ENCODE measurements at places on chromosomes 6 and 20.

DNA sequence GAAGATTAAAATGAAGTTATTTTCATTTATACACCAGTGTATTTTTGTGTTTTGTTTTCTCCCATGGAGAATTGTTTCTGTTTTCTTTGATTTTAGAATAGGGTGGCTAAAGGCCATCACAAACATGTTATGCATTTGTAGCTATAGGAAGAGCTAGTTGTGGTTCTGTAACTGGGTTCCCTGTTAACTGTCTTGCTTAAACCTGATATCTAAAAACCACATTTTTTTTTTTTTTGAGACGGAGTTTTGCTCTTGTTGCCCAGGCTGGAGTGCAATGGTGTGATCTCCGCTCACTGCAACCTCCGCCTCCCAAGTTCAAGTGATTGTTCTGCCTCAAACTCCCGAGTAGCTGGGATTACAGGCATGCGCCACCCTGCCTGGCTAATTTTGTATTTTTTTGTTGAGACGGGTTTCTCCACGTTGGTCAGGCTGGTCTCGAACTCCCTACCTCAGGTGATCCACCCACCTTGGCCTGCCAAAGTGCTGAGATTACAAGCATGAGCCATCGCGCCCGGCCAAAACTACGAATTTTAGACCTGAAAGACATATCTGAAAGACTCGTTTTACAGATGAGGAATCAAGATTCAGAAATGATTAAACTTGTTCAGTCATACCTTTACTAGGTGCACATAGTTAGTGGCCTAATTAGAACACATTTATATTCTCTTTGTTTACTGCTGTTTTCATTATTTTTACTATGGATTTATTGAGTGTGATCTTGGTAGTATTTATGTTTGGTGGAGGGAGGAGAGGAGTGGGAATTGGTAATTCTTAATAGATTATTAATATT is 18.0 kb downstream of the SCAF8 start:
- DNase-seq = no peak

DNA sequence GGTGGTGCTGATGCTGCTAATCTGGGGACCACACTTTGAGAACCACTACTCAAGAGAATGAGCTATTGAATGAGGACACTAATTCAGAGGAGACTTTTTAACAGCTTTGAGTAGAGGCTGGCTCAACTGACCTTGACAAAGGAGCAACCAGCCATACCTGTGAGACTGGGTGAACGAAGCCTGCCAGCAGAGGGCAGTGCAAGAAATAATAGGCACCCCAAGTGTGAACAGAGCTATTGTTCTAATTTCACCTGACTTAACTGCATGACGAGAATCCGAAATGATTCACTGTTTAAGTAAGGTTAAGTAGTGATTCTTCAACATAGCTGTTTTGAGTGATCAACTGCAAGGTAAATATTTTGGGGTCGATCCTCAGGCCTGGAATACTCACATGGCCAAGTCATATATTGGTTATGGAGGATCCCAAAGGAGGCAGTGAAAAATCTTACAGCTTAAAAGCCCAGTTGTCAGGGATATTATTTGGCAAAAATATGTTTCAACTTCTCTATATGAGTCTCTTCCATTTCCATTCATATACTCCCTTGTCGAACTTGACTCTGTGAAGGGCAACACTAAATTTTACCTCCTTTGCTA is 550.5 kb upstream of the MARCKS start:
- DNase-seq = no peak

DNA sequence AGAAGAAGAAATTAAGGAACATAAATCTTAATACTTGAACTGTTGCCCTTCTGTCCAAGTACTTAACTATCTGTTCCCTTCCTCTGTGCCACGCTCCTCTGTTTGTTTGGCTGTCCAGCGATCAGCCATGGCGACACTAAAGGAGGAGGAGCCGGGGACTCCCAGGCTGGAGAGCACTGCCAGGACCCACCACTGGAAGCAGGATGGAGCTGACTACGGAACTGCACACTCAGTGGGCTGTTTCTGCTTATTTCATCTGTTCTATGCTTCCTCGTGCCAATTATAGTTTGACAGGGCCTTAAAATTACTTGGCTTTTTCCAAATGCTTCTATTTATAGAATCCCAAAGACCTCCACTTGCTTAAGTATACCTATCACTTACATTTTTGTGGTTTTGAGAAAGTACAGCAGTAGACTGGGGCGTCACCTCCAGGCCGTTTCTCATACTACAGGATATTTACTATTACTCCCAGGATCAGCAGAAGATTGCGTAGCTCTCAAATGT is 17.1 kb downstream of the IRF4 start:
- no peak for DNase-seq

DNA sequence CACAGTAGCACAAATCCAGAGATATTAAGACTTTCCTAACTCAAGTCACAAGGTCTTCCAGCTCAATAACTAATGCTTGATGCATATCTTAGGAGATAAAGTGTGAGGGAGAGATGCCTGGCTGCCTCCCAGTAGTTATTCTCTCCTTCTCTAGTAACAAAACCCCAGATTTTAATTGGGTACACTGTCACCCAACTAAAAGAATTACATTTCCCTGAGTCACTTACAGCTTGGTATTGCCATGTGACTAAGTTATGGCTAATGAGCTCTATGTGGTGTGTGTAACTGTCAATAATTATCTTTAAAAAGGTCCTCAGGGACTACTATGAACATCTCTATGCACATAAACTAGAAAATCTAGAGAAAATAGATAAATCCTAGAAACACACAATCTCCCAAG is 32.0 kb downstream of the KIF6 start:
- no peak for DNase-seq

- DNase-seq = no peak
Observed at GRCh38 chr6:155078331-155078745, 83.2 kb downstream of the TIAM2 start.

- DNase-seq = no peak
Observed at GRCh38 chr6:165300422-165300936, 8.9 kb downstream of the C6orf118 start.

DNA sequence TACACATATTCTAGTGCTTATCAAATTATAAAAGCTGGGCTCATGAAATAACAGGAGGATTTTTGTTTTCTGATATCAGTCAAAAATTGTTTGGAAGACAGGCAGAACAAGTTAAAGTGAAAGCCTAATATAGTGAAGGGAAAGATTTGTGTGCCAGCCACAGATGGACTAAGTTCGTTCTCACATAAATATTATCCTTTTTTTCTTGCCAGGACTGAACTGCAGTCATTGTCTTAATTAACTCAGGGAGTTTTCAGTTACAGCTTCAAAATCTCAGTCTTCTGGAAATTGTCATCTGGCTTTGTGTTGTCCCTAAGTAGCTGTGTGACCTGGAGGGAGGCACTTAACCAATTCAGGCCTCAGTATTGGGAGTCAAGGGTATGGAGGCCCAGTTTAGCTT is 40.7 kb downstream of the PLCB4 start:
- DNase-seq = no peak

DNA sequence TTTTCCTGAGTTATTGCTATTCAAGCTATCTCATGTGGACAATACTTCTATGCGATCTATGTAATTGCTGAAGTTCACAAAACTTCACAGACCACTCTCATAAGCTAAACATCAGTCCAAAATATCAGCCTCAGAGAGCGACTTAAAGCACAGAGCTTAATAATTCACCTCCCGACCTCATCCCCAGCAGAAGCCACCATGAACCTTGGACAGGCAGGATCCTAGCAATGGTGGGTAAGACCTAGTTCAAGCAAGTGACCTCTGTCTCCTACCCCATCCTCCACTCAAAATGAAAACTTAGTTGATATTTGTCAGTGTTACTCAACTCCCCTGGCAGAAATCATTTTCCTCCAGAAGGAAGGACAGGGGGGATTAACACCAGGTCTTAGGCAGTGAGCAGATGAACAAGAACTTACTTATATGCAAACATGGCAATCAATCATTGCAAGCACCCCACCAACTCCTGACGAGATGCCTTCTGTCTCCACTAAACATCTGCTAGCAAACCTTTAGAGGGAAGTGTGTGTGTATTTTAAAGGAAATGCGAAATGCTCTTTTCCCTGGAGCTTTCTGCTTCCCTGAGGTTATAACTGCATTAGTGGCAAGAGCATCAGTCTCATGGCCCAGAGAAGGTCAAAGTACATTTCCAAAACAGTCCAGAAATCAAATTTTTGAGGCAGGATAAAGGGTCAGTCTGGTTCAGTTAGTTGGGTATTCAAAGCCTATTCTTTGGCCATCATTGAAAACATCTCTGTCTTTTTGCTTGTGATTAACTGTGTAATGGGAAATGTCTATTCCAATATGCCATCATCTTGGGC is 90.0 kb downstream of the SLC22A23 start:
- DNase-seq = no peak

DNA sequence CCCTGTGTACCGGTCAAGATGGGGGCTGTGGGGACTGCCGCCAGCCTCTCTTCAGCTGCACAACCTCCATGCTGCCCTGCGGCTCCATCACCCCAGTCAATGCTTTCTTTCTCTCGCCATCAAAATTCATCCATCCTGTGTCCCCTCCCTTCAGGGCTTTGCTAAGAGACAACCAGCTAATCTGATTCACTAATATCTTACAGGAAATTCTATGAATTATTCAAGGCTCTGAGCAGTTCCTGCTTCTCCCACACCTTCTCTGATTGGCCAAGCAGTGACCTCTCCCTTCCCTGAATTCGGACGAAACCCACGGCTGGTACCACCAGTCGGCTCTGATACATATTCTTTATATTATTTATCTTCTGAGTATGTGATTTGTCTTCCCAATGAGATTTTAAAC is 13.8 kb downstream of the ITPR3 start:
- no peak for DNase-seq

DNA sequence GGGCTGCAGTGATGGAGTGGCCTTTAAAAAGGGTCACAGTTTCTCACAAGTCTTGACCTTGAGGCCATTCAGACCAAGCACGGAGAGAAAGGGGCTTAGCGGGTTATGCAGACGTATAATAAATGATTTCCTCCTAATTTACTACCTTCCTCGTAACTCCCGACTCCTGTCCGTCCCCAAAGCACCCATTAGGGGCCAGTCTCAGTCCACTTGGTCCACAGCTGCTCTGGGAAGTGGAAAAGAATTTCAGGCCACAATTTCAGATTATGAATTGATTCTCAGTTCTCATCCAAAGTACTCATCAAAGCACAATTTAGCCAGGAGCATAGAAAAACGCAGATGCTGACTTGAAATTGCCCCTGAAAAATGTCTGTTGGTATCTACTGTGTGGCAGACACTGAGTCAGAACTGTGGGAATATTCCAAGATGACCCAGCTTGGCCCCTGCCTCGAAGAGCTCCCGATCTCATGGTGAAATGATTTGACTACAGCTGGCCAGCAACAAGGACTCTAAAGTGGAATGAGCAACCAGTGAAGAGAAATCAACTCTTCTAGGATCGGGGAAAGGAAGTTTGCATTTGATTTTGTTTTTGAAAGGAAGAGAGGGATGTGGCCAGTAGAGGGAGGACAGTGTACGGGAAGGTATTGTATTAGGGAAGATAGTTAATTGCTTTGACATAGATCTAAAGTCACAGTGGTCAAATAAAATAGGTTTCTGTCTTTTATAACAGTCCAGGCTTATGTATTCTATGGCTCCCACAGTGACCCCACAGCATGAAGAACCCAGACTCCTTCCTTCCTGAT is 15.2 kb upstream of the STK35 start:
- DNase-seq = no peak

DNA sequence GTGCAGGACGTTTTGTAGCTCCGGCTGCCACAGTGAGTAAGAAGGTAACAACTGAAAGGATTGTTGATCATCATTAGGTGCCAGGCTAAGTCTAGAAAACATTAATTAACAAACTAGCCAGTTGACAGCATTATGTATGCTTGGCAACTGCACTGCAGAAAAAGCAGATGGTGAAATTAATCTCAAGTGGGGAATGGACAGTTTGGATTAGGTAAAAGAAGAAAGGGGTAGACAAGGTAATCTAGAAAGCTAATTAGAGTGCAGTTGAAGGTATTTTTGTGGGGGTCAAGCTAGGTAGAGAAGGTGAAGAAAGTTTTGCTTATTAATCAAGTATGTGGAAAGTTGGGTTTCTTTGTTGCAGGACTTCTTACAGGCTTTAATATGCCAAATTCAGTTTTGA is 69.7 kb upstream of the HINT3 start:
- no peak for DNase-seq

DNA sequence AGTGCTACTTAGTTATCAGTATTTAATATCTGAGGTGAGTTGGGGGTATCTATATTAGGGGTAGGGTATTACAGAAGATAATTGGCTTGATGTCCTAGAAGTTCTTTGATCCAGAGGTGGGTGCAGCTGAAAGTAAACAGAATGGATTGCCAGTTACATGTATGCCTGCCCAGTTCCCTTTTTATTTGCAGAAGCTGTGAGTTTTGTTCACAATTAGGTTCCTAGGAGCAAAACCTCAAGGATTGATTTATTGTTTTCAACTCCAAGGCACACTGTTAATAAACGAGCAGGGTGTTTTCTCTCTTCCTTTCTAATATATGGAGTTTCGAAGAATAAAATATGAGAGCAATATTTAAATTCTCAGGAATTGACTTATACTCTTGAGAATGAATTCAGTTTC is 129.0 kb downstream of the SULF2 start:
- no peak for DNase-seq

- no peak for DNase-seq
Observed at GRCh38 chr20:10553326-10553984, 118.3 kb downstream of the SLX4IP start.

GRCh38 chr6:104788400-104788799 is 71.3 kb downstream of the HACE1 start:
- no peak for DNase-seq

DNA sequence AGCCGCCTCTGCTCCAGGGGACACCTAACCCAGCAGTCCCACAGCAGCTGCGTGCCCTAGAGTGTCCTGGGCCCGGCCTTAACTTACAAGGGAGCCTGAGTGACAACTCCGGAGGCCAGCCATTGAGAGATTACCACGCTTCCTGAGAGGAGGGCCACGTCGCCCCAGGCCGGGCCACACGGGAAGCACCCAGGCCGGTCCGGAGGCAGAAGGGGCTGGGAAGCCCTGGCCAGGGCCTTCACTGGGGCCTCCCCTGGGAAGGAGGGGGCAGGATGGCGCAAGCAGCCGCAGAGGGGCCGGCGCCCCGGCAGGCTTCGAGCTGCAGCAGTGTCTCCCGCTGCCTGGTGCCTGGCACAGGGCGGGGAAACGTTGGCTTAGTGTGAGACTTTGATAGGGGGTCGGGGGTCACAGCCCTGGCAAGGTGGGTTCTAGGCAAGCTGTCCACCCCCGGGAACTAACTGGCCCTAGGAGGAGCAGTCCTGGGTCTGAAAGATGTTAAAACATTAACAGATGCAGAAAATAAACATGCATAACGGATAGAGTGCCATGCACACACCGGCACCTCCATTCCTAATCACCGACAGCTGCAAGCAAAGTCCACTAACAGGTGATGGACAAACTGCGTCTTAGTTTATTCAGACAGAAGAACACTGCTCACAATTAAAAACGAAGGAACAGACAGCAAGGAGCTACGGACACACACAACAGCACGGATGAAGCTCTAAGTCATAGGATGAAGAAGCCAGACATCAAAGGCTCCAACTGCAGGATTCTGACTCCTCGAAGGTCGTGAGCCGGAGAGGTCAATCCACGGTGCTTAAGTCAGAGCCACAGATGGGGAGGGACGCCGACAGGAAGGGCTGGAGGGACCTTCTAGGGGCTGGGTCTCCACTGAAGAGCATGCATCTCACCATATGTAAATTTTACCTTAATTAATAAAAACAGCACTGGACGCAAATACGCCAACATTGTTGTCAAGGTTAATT is 17.4 kb downstream of the CHRNA4 start:
- DNase-seq = no peak
